Spinal cord (tissue), 10 donors: ENCODE measurements at places on chromosomes 4 and X. TPM values are rescaled to one million over a fixed set of nuclear protein-coding genes. Genes with fewer than 3 reads are reported as not detected.
A peak's percentile ranks its signal among the peaks of the same experiment; 100 is the strongest.

Gene ODAM
- total RNA-seq: not detected

Gene OTC
- total RNA-seq: 0.22 TPM

Gene CAPN6
- 19.8 TPM for total RNA-seq

Gene COL4A5
- 87.2 TPM for total RNA-seq

Gene FGFR3
- total RNA-seq: 36.2 TPM

Gene GLRB
- total RNA-seq: 20.8 TPM

Gene JCHAIN
- 0.39 TPM for total RNA-seq

Gene DMP1
- 4.3 TPM for total RNA-seq

Gene GRIA2
- 211 TPM for total RNA-seq

DNA sequence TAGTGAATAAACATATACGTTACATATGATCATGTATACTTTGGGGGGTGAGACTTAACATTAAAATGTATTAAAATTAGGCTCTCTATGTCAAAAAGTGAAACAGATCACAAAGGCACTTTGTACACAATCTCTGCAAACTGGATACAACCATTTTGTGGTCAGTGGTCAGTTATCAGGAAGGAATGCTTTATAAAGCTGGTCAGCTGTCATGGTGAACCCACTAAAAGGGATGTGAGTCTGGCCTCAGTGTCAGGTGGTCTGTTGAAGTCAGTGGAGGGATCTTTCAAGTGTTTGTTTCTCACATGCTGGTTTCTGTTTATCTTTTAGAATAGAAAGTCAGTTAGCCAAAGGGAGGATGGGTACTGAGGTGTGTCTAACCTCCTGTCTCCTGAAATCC, 875.5 kb upstream of the INTU start:
- no peak for DNase-seq

- DNase-seq: no peak
Measured at GRCh38 chr4:5842456-5842855, 50.4 kb downstream of the CRMP1 start.

DNA sequence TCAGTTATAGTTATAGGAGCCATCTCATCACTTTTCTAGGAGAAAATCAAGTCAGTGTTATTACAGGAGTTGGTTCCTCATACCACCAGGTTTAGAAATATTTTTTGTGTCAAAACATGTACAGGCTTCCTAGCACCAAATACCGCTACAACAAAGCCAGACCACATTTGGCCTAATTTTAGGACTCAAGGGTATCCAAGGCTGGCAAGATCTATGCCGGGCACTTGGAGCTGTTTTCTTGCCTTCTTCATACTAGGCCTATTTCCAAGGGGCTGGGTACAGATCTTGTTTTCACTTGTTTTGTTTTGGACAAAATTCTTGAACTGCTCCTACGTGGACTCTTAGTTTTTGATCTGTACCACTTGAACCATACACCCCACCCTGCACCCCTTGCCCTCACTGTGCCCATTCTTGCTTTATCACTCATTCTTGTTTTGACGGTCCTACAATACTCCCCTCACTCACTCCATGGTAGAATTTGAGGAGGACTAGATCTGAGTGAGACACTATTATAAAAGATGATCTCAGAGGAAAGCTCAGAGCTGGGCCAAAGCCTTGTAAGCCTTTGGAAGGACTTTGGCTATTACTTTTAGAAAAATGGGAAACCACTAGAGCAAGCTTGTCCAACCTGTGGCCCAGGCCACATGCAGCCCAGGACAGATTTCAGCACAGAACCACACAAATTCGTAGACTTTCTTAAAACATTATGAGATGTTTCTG, 17.7 kb upstream of the TMEM144 start:
- no peak for DNase-seq

DNA sequence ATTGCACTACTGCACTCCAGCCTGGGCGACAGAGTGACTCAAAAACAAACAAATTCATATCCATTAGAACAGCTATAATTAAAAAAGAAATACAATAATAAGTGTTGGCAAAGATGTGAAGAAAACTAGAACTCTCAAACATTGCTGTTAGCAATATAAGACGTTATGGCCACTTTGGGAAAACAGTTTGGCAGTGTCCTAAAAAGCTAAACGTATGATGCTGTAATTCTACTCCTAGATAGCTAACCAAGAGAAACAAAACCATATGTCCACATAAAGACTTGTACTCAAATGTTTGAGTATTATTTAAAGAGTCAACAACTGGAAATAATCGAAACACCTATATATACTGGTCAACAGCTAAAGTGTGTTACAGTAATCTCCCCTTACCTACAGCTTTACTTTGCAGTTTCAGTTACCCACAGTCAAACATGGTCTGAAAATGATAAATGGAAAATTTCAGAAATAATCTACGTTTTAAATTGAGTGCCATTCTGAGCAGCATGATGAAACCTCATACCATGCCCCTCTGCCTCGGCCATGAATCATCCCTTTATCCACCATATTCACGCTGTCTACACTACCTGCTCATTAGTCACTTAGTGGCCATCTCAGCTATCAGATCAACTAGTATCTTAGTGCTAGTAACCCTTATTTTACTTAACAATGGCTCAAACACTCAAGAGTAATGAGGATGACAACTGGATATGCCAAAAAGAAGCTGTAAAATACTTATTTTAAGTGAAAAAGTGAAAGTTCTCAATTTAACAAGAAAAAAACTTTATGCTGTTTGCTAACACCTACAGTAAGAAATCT, 4.9 kb downstream of the ELF2 start:
- no peak for DNase-seq

DNA sequence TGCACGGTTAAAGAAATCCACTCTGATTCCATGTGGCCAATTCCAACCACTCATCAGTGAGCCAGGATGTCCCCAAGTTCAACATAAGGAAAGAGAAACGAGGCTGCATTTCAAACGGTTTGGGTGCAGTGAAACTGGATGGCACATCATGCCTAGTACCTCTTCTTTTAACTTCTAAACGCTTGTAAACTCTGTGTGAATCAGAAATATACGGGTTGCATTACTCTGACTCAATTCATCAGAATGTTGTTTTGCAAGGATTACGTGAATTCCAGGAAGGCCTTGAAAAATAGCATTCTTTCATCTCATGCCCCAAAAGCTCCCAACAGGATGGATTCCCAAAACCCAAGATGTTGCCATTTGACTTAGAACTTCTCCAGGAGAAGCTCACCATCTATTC, 270.4 kb downstream of the LDB2 start:
- no peak for DNase-seq

GRCh38 chr4:54662901-54663585, 5.3 kb downstream of the KIT start:
- DNase-seq: no peak

DNA sequence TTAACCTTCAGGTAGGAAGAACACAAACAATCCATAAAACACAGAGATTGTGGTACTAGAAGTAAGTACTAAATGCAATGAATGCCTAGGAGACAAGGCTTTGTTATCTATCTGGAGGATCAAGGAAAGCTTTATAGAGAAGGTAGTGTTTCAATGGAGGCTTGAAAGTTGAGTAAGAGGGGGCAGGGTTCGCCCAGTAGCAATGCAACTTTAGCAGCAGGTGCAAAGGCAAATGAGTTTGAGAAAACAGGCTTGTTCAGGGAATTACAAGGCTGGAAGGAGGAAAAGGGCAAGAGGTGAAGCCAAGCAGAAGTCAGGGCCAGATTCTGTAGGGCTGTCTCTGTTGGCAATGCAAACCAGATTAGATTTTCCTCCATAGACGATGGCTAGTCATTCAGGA, 35.5 kb upstream of the AMELX start:
- no peak for DNase-seq

GRCh38 chr4:1511441-1512041, 105.3 kb upstream of the NKX1-1 start:
- no peak for DNase-seq

DNA sequence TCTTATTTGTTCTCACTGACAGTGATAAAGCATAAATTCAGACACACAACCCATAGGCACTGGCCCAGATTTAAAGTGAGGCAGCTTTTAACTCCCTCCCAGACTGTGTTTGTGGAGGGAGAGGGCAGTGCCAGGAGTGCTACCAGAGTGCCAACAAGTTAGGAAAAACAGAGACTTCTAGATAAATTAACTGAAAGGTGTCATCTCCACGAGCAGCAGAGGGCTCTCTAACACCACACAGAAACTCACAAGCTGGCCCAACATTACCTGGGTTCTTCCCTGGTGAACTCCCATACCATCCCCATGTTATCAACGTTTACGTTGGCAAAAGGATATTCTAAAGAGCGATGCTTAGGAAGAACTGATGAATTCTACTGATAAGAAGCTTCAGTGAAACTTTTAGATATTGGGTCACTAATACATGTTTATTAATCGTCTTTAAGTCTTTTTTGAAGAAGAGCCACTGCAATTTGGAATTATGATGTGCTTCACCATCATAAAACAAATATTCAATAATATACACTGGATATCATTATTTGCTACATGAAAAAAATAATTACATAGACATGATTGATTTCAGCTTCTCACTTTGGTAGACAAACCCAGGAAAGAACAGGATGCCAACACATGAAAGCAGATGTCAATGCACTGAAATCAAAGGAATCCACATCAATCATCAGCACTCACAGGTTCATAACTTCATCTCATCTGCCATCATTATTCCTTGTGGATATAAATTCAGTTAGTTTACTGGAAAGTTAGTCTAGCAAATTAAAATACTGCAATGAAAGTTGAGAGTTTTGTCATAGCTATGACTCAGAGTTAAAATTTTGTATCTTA, 121.2 kb upstream of the NAP1L5 start:
- DNase-seq: peak; percentile 81

DNA sequence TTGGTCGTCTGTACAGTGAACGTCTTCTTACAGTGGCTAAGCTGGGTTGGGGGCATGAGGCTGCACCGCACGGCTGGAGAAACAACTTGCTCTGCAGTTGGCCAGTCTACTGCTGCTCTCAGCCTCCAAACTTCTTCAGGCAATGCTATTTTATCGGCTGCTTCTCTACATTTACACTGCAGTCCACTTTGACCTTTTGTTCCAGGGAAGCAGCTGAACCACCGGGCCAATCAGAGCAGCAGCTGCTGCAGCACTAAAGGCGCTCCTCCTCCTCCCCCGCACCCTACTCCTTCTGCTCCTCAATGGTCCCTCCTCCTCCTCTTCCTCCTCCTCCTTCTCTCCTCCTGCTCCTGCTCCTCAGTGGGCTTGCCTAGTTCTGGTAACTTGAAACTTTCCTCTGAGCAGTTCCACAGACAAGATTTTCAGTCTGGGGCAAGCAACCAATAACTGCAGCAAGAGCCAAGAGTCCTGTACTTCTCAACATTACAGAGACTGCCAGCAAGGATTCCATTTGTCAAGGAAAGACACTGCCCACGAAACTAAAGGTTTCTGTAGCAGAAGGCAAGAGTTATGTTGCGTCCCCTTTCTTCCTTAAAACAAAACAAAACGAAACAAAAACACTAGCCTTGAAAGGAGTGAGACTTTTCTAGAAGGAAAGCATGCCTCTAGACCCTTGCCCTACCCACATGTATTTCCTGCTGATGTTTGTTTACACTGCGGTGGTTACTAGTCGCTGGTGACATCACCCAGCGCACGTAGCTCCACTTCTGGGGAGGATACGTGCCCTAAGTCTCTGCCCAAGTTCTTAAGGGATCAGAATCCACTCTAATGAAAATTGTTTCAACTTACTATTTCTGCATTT, 125.7 kb upstream of the NAP1L5 start:
- peak; percentile 77 for DNase-seq

DNA sequence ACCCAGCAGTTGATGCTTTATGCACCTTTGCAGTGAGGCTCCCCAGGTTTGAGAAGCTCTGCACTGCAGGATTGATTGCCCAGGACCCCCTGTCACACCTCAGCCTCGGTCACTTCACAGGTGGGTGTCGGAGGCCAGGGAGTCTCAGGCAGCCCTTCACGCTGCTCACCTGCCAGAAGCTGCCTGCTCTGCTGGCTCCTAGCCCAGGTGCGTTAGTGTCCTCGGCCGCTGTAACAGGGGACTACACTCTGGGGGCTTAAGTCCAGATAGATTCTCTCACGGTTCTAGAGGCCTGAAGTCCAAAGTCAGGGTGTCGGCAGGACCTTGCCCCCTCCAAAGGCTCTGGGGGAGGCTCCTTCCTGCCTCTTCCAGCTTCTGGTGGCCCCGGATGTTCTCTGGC, 79.9 kb downstream of the CPZ start:
- no peak for DNase-seq
